ENCODE measurements at places on chromosomes 5 and 9.

- DNase-seq = no peak
Measured at GRCh38 chr5:154603485-154603884, 125.5 kb upstream of the HAND1 start.

GRCh38 chr5:146188358-146188757 lies 5.9 kb upstream of the LARS1 start:
- peak; percentile 30 for DNase-seq

DNA sequence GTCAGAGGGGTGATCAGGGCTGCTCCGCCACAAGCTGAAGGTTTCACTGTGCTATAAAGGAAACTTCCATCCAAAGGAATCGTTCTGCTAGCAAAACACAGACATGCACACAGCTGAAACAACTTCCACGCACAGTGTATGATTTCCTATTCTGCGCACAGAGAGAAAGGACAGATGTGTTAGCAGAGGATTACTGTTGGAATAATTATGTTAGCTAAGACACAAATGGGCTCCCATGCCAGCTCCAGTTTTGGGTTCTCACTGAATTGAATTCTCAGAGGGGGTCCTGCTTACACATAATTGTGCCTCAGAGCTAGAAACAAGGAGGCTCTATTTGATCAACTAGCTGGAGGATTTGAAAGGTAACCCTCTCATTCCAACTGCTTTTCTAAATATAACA lies 352.4 kb downstream of the IRX2 start:
- no peak for DNase-seq

- no peak for DNase-seq
Measured at GRCh38 chr5:32487008-32487407, 42.5 kb upstream of the ZFR start.

- peak; percentile 60 for DNase-seq
Measured at GRCh38 chr5:143733665-143734455, 78.1 kb upstream of the HMHB1 start.

GRCh38 chr9:38713426-38713825 lies 6.5 kb downstream of the FAM240B start:
- no peak for DNase-seq

GRCh38 chr5:14331386-14331781 lies 188.2 kb downstream of the TRIO start:
- no peak for DNase-seq

DNA sequence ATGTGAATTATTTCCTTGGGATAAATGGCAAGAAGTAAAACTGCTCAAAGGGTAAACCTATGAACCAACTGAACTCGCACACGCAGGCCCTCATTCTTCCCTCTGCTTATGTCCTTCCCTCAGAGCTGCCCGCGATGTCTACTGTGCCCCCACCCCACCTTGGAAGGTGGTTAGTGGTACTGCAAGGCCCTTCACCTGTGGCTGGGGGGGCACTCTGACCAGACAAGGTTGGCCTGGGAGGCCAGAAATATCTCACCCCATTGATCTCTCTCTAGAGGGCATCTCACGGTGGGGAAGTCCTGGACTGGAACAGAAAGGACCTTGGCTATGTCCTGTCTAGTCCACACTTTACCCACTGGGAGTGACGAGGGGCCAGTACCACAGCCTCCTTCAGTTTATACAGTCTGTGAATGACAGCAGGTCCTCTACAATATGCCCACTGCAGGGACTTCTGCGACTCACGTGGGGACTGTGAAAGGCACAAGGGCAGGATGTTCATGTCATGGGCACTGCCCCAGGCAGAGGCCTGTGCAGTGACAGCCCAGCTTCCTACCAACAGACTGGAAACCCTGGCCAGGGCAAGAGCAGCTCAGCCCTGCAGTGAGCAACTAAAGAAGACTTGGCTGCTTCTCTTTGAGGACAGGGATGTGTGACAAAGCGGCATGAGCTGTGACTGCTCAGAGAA lies 56.8 kb upstream of the SYNPO start:
- DNase-seq = no peak

DNA sequence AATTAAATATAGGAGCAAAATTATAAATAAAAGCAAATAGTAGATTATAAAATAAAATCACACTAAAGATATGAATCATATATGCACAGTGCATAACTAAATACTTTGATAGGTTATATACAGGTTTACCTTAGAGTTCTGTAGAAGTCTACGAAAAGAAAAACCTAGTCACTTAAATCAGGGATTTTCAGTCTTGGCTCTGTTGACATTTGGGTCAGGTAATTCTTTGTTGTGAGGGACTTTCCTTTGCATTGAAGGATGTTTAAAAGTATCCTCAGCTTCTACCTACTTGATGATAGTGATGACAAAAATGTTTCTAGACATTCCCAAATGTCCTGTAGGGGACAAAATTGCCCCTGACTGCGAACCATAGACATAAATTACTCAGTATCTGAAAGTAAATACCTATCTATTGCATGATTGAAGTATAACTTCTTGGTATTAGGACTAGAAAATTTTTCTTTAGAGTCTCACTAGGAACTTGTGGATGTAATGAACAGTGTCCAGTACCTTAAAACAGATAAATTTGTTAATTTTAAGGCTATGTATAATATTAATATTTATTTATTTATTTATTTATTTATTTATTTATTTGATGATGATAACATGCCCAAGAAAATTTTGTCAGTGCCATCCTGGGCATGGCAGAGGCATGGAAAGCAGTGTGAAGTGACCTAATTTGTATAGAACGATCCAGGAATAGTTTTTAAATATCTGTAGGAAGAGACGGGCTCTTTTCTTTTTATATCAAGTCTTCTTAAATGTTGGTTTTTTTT lies 44.0 kb upstream of the LRRC70 start:
- DNase-seq = no peak

DNA sequence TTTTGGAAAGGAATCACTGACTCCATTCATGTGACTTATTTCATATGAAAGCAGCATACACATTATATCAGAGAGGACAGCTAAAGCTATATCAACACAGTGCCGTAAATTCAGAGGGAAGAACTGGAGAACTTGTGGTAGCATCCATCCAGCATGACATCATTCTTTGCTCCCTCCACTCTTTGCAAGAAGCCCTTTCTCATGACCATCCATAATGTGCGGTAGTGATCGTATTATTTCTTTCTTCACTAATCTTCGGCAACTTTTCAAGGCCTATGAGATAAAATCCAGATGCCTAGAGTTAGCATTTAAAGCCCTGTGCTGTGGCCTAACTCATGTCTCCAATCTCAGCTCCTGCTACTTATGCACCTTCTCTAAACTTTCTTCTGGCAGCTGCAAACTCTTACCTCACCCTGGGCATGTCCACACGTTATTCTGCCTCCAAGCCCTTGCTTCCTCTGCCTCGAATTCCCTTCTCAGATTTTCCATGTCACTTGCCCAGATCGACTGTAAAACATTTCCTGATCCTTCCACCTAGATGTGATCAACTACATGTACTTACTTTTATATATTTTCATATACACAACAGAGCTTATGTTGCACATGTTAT lies 307.3 kb upstream of the SGCD start:
- DNase-seq = no peak

DNA sequence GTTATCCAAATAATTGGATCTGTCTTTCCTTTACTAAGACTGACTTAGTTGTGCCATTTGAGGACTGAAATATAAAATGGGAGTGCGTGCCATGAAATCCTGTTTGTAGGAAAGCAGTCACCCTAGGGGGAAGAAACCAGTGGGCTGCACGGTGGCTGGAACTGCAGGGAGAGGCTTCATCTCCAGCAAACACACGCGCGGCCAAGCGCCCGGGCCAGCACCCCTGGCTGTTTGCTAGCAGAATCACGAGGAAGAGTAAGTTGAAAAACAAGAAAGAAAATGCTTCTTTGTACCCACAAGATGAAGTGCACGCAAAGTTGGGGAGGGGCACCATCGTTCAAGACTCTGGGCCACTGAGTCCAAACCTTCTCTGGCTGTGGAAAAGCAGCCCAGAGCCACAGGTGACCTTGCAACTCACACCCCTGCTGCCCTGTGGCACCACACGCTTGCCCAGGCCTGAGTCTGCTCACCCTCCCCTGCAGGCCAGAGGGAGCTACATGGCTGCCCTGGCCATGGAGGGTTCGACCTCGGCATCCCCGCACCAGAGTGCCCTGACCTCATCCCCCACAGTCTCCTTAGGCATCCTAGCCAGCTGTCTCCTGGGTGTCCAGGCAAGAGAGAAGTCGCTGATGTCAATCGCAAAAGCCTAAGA lies 55.2 kb downstream of the IRX2 start:
- DNase-seq = no peak

DNA sequence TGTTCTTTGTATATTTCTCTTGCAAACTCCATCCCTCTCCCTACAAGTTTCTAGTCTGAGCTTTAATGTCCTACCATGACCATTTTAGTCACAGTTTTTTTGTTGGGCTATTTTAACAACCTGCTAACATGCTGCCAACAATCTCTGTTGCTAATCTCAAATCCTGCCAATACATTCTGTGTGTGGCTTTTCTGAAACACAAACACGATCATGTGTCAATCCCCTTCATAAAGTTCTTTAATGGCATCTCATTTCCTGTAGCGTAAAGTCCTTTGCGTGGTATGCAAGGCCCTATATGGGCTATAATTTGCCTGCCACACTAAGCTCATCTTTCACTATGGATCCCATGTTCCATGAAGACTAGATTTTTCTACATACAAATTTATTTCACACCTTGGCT lies 180.6 kb downstream of the CWC27 start:
- DNase-seq = no peak

DNA sequence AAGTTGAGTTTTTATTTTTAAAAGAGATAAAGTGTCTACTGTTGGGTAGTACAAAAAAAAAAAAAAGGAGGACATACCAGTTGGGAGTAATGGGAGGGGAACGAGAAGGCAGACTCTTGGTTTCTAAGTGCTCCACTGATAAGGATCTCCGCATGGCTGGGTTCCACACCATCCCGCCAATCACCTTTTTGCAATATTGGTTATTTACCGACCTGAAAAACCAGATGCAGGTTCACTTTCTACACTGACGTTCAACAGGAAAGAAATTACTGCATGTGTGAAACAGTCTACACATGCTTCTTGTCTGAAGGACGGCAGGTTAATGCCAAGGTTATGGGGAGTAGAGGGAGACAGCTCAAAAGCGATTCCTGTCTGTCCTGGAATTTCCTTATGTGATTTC lies 75.5 kb downstream of the PTPN3 start:
- no peak for DNase-seq

DNA sequence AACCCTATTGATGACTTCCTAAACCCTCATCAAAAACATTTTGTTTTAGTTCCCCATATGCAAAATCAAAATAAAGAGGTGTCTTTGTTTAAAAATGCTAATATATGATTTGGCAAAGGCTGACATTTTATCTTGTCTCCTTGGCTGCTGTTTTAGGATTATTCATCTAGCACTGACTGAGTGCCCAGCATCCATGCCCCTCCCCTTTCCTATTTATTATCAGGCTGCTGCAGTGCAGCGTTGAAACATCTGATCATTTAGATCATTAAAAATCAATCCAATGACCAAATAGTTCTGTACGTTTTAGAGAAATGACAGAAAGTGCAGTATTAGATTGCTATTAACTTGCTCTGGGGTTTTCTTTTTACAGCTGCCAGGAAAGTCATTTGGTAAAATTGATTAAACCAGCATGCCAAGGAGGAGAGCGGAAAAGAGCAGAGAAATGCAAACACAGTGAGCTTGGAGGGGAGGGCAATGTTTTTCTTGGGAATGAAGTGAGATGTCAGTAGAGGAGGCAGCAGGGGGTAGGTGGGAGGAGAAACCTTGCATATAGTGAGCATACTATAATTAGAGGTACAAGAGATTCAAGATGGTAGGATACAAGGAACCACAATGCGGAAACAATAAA lies 286.3 kb downstream of the PDE4D start:
- peak; percentile 37 for DNase-seq

DNA sequence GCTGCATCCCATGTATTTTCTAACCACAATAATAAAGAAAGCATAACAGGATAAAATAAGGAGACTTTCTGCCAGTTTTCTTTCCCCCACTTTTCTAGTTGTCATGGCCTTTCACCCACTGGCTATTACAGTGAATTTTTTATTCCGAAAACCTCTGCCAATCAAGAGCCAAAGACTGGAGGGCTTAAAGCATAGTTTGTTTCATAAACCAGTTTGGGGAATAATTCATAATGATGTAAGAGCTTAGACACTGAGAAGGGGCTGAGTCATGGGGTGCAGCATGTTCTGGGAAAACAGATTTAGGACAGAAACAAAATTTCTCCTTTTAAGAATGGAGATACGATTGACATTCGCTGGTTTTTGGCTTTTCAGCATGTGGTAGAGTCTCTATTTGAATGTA lies 4.4 kb upstream of the GLIPR2 start:
- DNase-seq = no peak

DNA sequence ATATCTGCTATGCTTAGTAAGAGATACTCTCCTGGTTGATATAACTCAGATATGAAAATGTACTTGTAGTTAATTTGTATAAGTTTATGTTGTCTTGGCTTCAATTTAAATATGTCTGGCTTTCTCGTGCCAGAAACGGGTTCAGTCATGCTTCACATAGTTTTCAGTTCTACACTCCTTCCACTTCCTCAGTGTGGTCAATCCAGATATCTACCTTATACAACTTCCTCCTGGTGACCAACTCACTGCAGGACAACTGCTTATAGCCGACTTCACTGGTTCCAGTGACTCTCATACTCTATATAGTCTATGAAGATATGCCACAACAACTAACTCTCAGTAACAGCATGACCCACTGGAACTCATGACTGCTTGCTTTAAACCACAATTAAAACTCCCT lies 690.4 kb downstream of the SLCO4C1 start:
- no peak for DNase-seq

GRCh38 chr9:134305533-134305932 lies 20.7 kb upstream of the RXRA start:
- no peak for DNase-seq

DNA sequence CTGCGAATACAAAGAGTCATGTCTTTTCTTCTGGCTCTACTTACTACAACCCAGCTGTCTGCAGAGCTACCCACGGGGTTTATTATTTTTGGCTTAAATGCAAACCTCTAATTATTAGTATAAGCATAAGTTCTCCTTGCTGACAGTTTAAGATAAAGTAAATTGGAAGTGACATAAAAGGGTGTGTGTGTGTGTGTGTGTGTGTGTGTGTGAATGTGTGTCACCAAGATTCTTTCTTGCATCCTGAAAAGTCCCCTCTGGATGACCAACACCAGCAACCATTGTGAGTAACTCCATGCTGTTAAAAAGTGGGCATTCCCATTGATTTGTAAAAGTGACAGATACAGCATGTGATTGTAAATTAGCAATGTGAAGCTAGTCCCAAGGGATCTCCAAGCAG lies 803.8 kb upstream of the ZNF608 start:
- DNase-seq = no peak

- peak; percentile 47 for DNase-seq
Measured at GRCh38 chr5:158814521-158814920, 285.2 kb downstream of the EBF1 start.

DNA sequence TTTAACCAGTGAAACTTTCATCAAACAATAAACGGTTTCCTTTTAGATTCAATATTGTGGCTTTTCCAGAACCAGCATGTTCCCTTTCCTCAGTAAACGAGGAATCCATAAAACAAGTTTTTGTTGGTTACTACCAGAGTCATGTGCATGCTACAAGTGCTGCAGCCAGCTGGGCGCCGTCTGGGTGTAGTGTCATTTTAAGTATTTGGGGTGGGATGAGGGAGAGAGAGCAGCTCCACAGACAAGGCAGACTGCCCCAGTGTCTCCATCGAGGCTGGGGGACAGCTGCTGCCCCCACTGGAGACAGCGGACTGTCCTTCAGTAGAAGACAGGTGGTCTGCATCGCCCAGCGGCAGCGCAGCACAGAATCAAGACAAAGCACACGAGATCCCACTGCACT lies 17.3 kb downstream of the ARPC5L start:
- DNase-seq = no peak

Measured in AG20443 (cell line).